ENCODE measurements at places on chromosomes 16 and 17. TPM values are rescaled to one million over a fixed set of nuclear protein-coding genes. Genes with fewer than 3 reads are reported as not detected.

The WSCD1 gene
- polyA plus RNA-seq: 13.2 TPM

The JPH3 gene
- polyA plus RNA-seq: 0.76 TPM

The ADAMTS18 gene
- polyA plus RNA-seq: 3.3 TPM

The GNG13 gene
- 0.42 TPM for polyA plus RNA-seq

The KCNJ18 gene
- polyA plus RNA-seq: not detected

The NOB1 gene
- polyA plus RNA-seq: 66.0 TPM

The KRTAP9-4 gene
- not detected for polyA plus RNA-seq

The KRTAP2-2 gene
- not detected for polyA plus RNA-seq

The SLC6A2 gene
- polyA plus RNA-seq: 0.08 TPM

The NPIPB9 gene
- polyA plus RNA-seq: 4.5 TPM

The CCDC144A gene
- 12.0 TPM for polyA plus RNA-seq

The TNFSF13 gene
- polyA plus RNA-seq: 13.2 TPM

The USH1G gene
- 0.70 TPM for polyA plus RNA-seq

The KCNG4 gene
- 0.07 TPM for polyA plus RNA-seq

The CES3 gene
- polyA plus RNA-seq: 4.1 TPM

The KRTAP1-1 gene
- not detected for polyA plus RNA-seq

The MMP15 gene
- 12.1 TPM for polyA plus RNA-seq

The ZMYND15 gene
- 0.32 TPM for polyA plus RNA-seq

The PRSS8 gene
- polyA plus RNA-seq: 54.4 TPM

The KATNIP gene
- polyA plus RNA-seq: 26.5 TPM

The PSMC3IP gene
- 25.0 TPM for polyA plus RNA-seq

The SLC5A2 gene
- 62.1 TPM for polyA plus RNA-seq

The TBC1D3C gene
- not detected for polyA plus RNA-seq

The TPSD1 gene
- not detected for polyA plus RNA-seq

The KRTAP9-8 gene
- not detected for polyA plus RNA-seq

The DCAF7 gene
- 117 TPM for polyA plus RNA-seq

The DHRS7C gene
- polyA plus RNA-seq: not detected

The ZNF594 gene
- 28.7 TPM for polyA plus RNA-seq

The ERBB2 gene
- 173 TPM for polyA plus RNA-seq

The TP53TG3C gene
- polyA plus RNA-seq: not detected

The TEKT1 gene
- 0.62 TPM for polyA plus RNA-seq

All from left kidney (tissue), 8 donors.